ENCODE measurements at places on chromosomes 5 and 9.

DNA sequence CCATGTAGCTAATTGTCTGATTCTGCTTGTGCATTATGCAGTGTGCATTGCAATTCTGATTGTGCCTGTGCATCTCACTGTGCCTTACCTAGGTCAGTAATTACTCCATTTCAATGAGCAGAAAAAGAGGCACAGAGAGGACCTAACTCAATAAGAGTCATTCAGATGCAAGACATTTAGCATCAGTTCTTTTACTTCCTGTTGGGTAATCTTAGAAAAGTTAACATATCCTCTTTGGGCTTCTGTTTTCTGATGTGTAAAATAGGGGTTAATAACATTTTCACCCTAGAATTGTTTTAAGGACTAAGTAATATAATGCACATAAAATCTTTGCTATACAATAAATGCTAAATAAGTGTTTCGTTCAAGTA is 7.0 kb upstream of the DCTN4 start:
- no peak for DNase-seq

DNA sequence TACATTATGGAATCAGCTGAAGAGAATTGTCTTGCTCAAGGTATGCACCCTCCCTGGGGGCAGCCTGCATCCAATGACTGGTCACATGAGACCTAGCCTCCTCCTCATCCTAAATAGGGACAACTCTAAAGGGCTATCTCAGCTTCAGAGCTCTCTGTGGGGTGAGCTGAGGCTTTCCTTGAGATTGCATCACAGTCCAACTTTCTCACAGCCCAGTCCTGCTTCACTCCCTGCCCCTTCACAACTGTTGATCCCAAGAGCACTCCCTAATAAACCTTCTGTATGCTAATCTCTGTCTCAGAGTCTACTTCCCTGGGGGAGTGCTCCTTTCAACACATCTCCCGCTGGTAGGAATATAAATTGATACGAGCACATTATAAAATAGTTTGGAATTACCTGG is 44.1 kb upstream of the ERBIN start:
- DNase-seq, result no peak

GRCh38 chr5:75711151-75711550 is 6.1 kb downstream of the POC5 start:
- no peak for DNase-seq

DNA sequence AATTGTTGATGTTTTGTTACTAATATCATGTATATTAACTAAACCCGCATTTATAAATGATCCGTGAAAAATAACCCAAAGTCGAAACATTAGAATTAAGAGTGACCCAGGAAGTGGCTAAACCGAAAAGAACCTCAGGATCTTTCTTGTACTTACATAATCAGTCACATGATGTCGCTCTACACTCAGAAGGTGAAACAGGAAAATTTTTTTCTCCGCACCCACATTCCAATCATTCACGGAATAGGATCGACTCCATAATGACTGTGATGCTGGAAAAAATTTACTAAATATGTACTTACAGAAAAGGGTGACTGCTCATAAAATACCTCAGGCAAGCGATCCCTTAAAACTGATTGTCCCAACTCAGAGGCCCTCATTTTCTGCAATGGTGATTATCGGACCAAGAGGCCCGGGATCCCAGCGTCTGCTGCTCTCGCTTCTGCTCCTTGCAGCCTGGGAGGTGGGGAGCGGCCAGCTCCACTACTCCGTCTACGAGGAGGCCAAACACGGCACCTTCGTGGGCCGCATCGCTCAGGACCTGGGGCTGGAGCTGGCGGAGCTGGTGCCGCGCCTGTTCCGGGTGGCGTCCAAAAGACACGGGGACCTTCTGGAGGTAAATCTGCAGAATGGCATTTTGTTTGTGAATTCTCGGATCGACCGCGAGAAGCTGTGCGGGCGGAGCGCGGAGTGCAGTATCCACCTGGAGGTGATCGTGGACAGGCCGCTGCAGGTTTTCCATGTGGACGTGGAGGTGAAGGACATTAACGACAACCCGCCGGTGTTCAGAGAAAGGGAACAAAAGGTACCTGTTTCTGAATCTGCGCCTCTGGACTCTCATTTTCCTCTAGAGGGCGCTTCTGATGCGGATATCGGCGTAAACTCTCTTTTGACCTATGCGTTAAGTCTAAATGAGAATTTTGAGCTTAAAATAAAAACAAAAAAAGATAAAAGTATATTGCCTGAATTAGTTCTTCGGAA is at the start of gene PCDHA12:
Gene PCDHA12 (plus strand): TSS at position 224 of the 981 bp plus-strand sequence. CDS start 165 bp downstream, at position 389.
- no peak for DNase-seq

DNA sequence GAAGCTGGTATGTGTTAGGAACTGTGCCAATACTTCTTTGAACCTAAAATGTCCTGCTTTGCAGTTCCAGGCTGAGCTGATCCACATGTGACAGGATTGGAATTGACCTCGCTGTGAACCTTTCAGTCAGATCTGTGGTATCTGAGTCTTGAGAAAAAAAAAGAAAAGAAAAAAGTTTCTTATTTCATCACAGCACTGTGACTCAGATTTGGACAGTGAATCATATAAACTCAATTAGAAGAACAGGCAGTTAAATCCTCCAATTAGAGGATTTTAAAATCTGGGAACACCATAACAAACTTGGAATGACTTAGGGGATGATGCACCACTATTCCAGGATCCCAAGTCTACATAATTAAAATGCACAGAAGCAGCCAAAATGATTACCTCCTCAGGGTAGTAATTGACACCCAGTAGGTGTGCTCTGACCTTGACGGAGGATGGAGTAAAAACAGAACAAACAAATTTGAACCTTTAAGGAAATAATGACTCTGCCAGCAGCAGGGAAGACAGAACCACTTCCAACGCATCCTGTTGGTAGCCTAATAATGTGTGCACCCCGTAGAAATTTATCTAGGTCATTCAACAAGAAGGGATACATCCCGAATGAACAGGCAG is 57.8 kb upstream of the RAI14 start:
- DNase-seq, result no peak
